ENCODE measurements at places on chromosomes 12 and 14.

GRCh38 chr12:104504146-104504545, 47.4 kb downstream of the CHST11 start:
- DNase-seq, result no peak

- DNase-seq, result no peak
These were observed 97.9 kb downstream of the RERGL start for GRCh38 chr12:17992002-17992656.

DNA sequence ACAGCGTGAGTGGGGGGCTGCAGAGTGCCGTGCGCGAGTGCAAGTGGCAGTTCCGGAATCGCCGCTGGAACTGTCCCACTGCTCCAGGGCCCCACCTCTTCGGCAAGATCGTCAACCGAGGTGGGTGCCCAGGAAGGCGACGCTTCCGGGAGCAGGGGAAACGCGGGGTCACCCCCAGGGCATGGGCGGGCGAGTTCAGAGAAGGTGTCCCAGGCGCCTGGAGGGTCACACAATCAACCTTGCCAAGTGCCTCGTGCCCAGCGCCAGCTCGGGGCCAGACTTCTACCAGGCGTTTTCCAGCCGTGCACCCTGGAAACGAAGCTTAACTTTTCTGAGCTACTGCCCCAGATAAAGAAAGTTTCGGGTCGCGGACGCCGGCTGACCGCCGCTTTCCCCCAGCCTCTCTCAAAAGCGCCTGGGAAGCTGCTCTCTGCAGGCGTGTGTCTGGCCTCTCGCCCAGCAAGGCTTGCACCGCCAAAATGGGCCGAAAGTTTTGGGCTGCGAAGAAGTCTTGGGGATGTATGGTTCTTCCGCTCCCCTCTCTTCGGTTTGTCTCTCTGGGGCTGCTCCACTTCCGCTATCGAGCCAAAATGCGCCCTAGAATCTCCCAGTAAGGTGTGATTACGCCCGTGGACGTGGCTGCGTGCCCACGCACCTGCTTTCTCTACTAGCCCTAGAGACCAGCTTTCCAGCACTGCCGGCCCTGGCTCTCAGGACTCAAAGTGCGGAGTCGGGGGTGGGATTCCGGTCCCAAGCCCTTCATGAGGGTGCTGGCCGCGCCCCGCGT, 1.7 kb downstream of the WNT1 start:
- DNase-seq, result no peak

DNA sequence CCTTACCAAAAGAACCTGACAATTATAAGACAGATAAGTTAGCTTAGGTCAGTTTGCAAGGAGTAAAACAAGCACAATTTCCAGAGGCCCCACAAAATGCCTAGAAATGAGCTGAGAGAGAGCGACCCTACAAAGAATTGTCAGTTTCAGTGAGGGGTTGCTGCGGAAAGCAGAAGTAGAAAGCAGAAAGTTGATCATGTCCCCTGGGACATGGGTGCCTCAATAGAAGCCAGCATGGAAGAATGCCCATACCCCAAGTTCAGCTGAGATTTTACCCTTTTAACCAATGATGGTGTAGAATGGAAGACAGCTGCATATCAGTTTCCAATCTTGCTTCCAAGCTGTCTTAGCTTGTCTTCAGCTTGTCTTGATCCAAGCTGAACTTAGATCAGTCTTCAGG, 21.8 kb upstream of the CRY1 start:
- DNase-seq, result no peak

DNA sequence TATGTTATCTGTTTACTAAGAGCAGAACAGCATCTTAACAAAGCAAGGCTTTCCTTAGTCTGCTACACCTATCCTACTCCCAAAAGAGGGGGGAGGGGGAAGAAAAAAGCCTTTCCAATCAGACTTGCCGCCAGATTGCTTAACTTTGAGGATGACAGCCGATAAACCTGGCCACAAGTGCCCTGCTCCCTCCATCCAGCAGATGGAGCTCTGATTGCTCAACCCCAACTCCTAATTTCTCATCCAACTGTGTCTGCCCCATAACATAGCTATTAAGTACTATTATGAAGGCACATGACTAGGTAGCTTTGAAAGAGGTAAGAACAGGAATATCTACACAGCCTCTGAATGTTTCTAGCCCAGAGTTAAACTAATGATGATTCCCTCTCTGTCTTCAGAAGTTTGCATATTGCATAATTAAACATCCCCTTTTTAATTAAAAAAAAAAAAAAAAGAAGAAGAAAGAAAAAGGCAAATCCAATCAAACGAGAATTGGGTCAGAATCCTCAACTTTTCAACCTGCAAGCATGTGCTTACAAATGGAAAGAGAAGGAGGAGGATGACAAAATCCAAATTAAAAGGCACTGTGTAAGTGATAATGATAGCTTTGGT, 247.4 kb downstream of the GALC start:
- no peak for DNase-seq

DNA sequence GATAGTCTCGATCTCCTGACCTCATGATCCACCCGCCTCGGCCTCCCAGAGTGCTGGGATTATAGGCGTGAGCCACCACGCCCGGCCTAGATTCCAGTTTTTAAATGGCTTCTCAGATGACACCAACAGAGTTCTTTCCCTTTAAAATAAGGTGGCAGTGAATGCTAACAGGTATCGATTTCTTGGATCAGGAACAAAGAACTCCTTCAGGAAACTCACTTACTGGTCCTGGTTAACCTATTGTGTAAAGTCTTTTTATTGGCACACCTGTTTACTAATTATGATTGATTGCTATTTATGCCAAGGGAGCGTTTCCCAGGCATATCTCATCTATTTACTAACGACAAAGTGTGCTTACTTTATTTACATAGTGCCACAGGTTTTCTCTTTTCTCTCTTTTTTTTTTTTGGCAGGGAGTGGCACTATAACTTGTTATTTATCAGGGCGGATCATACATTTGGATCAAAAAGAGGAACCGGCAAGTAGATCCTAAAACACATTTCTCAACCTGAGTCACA, 89.7 kb downstream of the GLT1D1 start:
- no peak for DNase-seq

DNA sequence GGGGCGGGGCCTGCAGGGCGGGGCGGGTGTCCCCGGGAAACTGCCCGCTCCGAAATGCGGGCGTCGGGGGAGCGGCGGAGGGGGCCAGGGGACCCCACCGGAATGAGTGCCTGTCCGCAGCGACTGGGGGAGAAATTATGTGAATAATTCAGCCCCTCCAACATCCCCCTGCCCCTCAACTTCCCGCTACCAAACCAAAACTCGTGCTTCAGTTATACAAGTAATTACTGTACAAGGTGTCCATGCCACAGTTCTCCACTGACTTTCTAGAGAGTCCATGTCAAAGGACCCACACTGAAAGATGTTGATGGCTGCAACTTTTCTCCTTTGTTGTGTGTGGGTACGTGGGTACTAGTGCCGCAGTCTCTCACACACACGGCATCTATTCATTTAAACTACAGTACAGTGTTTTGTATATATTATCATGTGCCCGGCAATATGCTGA, 414 bp upstream of the CDK17 start:
- no peak for DNase-seq

- DNase-seq, result no peak
These were observed 20.6 kb downstream of the TOGARAM1 start for GRCh38 chr14:44982594-44982993.

DNA sequence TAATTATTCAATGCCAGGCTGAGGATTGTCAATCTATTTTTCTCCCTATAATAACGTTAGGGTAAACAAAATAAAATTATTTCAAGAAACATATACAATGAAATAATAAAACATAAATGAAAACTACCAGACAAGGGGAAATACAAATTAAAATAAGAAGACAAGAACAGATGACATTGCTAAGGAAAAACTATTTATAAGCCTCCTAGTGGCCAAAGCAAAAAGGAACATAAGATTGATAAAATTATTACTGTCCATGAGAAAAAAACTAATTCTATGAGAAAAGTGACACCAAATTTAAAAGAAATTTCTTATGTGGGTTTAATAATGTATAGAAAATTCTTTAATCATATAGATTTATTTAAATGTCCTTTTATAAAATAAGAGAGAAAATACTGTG, 294.7 kb downstream of the TTC6 start:
- DNase-seq, result no peak

- no peak for DNase-seq
These were observed 43.8 kb downstream of the RESF1 start for GRCh38 chr12:32002848-32003493.
